ENCODE measurements at places on chromosomes 13 and 19.

DNA sequence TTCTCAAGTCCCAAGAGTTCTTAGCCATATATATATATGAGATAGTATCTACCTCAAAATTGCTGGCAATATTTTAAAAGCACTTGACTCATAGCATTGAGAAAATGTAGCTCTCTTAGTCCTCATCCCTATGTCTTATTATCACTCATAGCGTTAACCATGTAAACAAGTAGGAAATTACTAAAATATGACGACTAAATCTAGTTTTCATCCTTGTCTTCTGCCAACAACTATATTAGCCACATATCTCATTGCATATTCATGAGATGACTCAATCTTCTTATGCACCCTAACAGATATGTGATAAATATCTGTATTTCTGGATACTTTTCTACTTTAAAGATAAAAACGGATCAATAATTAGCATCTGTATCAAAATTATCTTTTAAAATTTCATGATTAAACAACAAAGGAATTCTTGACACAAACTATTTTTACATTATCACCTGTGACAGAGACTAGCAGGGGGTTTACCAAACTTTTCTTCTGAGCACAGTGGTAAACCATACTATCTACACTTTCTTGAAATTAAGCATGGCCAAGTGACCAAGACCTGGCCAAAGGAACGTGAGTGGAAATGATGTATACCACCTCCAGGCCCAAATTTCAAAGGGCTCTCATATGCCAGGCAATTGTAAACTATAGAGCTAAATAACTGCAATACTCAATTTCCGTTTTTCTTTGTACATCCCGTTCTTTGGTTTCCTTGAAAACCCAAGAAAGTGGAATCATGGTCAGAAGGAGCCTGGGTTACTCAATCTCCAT is 45.7 kb downstream of the ZC3H13 start:
- no peak for DNase-seq

DNA sequence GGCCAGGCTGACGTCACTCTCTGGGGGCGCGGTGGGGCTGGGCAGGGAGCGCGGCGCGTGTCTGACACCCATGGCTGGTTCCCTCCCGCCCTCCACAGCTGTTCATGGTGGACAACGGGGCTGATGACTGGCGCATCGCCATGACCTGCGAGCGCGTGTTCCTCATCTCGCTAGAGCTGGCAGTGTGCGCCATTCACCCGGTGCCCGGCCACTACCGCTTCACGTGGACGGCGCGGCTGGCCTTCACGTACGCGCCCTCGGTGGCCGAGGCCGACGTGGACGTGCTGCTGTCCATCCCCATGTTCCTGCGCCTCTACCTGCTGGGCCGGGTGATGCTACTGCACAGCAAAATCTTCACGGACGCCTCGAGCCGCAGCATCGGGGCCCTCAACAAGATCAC is 14.7 kb downstream of the KCNN1 start:
- DNase-seq = no peak

- DNase-seq = no peak
Measured at GRCh38 chr13:20671789-20672188, 31.7 kb upstream of the IL17D start.

- DNase-seq = peak; percentile 51
Measured at GRCh38 chr13:27954406-27954851, 14.7 kb downstream of the CDX2 start.

GRCh38 chr19:13396250-13397080 is 109.8 kb downstream of the CACNA1A start:
- DNase-seq = peak; percentile 9

DNA sequence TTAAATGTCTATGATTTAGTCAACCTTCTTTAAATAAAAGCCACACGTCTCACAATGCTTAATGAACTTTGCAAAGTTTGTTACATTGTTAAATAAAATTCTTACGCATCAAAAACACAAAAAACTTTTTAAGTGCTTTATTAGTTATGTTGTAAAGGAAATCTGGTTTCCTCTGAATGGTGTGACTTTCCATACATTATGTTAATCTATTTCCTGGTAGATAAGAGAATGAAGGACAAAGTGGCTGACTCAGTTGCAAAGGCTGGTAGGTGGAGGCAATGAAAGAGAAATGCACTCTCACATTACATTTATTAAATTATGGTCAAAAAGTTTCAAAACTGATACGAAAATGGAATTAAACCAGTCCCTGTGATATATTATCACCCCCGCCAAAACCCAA is 15.9 kb downstream of the KLF12 start:
- DNase-seq = no peak

DNA sequence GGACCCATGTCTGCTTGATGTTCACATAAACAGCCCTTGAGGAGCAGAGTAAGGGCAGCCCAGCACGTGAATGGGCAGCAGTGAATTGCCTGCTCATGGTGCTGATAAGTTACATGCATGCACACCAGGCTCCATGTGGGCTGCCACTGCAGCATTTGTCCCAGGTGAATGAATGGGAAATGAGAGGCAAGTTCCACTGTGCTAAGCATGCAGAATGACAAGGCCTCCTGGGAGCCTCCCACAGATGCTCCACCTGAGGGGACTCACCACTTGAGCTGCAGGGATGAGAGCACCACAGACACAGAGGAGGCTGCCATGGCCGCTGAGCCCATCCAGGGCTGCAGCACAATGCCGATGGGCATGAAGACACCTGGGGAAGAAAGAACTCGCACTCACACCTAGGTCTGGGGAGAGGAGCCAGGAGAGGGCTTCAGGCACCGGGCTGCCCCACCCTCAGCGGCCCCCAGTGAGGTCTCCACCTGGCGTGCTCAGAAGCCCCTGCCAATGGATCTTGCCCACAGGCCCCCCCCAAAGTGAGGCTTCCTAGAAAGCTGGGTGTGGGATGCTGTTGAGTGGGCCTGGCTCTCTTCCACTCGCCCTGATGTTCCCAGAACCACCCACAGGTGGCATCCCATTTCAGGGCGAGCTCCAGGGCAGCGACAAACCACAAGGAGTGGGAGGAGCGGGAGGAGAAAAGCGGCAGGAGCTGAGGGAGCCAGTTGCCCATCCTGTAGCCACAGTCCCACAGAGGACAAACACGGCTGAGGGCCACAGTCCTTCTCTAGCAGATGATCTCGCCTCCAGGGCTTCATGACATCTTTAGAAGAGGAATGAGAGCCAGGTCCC is 73.8 kb downstream of the CCDC70 start:
- DNase-seq = no peak

DNA sequence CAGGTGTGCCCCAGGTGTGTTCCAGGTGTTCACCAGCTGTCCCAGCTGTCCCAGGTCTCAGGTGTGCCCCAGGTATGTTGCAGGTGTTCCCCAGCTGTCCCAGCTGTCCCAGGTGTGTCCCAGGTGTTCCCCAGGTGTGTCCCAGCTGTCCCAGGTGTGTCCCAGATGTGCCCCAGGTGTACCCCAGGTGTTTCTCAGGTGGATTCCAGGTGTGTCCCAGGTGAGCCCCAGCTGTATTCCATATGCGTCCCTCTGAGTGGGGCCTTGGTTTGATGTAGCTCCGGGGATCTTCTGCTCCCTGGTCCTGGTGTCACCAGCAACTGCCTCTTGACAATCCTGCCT is 719 bp upstream of the GRK1 start:
- no peak for DNase-seq

GRCh38 chr13:26475176-26476110 is 82.0 kb upstream of the WASF3 start:
- no peak for DNase-seq

GRCh38 chr13:113013303-113013702 is 44.3 kb downstream of the MCF2L start:
- no peak for DNase-seq

GRCh38 chr19:35204799-35205732 is 23.5 kb downstream of the FAM187B start:
- peak; percentile 91 for DNase-seq

DNA sequence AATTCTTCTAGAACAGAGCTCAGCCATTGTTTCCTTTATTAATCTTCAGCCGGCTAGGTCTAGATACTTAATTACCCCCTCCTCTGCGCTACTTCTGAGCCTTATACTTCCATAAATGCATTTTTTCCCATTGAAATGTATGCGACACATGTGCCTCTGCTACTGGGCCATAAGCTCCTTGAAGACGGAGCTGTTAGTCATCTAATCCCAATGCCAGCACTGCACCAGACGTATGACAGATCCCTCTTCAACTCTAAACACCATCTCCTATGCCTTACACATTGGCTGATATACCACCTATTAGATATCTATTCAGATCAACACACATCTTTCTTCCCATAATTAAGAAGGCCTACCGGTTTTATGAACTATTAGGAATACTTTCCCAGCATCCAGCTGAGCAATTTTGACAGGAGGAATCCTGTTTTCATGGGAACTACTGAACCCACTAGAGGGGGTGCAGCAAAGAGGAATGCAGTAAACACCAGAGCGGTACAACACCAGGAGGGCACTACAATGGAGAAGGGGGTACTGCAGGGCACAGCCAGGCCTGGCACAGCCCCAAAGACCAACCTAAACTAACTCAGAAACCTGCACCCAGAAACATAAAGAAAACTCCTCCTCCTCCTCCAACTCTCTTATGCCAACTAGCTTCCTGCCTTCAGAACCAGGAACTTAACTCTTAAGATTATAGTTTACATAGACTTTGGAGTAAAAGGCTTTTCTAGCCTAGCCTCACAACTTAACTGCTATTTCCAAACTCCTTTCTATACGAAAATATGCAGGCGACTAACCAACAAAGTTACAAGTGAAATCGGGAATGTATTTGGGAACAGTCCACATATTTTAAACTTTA is 18.7 kb downstream of the STK24 start:
- DNase-seq = no peak

- no peak for DNase-seq
Measured at GRCh38 chr19:8612807-8613171, 2.3 kb upstream of the ADAMTS10 start.

DNA sequence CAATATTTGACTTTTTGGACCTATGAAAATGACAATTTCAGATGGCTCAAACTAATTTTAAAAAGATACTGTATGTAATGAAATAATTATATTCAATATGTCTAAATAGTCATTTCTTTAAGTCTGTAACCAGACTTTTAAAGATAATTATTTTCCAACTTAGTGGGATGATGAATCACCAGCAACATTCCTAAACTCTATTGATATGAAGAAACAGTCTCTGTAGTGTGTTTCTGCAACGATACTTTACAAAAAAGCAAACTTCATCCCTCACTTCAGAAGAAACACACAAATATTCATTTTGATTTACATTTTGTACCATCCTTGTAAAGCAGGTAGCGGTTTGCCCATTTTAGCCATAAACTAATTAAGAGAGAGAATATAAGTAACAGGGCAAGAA is 417.4 kb downstream of the EFNB2 start:
- DNase-seq = no peak

DNA sequence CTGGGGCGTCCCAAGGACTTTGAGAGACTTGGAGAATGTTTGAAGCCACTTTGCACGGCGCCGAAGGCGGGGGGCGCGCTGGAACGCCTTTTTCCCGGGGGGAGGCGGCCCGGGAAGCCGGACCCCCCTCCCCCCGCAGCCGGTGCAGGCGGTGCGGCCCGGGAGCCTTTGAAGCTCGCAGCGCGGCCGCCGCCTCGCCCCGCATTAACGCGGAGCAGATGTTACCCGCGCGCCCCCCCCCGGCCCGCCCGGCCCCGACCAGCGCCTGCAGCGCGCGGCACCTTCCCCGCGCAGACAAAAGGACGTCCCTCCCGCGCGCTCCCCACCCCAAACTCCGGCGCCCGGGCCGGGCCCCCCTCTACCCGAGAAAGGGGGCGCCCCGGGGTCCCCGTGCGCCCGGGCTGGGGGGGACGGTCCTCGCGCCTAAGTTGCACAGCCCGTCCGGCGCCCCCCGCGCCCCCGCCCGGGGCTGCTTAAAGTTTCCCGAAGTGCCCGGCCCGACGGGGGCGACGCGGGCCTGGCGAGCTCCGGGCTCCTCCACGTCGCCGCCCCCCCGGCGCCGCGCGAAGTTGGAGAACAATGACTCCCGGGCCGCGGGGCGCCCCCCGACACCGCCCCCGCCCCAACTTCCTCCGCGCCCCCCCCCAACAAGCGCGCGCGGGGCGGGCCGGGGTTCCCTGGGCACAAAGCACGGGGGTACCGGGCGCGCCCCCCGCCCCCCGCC is 685 bp downstream of the TCF3 start:
- peak; percentile 76 for DNase-seq

GRCh38 chr19:7983286-7983950 is 22.0 kb downstream of the ELAVL1 start:
- DNase-seq = no peak

- DNase-seq = no peak
Measured at GRCh38 chr19:50065938-50066337, 40.1 kb downstream of the ZNF473 start.

DNA sequence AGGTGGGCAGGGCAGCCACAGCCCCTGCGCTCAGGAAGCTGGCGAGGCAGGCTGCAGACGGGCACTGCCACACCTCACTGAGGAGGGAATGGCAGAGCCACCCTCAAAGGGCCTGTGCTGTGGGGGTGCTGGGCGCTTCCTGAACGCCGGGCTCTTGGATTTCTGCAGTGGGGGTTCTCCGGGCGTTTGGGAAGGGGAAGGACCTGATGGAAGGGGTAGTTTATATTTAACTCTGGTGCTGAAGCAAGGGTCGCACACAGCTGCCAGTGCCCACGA is 10.5 kb downstream of the GNA11 start:
- DNase-seq = no peak

- DNase-seq = no peak
Measured at GRCh38 chr19:38218204-38218603, 5.8 kb downstream of the DPF1 start.

DNA sequence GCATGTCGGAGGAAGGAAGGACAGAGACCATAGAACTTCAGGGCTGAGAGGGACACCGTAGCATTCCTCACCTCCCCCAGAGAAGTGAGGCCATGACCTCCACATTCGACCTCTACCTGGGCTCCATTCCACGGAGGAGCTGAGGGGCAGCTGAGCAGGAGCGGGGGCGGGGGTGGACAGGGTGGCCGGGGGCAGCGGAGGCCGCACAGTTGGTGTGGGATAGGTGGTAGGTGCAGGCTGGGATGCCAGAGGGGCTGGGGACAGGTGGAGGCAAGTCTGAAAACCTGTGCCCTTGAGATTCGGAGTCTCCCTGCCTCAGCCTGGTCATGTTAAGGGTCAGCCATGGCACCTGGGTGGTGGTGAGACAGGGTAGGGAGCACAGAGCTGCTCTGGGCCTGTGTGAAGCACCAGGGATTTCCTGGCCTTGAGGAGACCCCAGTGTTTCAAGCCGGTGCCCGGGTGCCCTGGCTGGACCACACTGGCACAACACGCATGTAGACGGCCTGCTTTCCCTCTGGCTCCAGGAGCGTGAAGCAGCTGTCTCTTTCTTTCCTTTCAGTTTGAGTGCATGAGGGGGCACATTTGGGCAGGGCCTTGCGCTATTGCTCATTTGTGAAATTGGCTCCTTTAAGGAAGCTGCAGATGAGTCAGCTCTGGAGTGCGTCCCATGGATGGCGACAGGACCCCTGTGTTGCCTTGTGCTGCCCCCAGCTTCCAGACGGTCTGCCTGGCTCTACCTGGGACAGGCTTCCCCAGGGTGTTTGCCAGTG is 51.8 kb downstream of the TSSK6 start:
- DNase-seq = no peak

- no peak for DNase-seq
Measured at GRCh38 chr13:113050734-113051431, 54.7 kb upstream of the F7 start.

DNA sequence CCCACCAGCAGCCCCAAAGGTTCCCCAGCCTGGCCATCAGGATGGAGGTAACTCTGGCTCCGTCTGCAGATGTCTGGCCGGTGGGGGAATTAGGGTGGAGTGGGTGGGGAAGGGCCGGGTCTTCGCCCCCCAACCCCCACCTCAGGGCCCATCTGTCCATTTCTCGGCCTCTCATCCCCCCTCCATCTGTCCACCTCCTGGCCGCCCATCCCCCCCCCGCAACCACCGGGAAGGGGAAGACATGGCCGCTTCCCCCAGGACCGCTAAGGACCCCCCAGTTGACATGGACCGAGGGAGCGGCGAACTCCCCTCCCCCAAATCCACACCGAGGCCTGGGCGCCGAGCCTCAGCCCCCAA is 793 bp downstream of the LRFN1 start:
- DNase-seq = peak; percentile 19
